ENCODE measurements at places on chromosomes 4 and X.

DNA sequence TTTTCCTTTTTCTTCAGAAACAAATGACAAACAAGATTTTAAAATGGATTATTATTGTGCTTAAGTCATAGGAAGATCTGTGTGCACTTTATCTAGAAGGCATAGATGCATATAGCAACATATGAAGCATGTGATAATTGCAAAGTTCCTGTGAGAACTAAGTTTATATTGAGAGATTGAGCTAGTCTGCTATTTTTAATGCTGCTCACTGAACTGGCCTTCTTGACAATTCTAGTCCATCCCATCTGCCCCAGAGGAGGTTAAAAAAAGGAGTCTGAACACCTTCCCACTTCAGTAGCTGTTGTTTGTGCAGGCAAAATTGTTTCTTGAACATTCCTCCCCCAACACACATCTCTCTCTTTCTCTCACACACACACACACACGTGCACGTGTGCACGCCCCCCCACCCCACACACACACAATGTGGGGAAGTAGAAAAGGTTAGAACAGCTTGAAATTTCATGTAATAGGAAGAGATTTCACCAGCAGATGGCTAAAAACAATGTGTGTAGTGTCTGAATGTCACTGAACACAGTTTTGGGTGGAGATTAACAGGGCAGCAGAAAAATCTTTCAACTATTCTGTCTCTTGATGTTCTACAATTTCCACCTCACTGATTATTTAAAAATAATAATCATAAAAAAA, 108.0 kb downstream of the GPM6A start:
- no peak for DNase-seq

GRCh38 chr4:173289353-173289727, 44.8 kb downstream of the HMGB2 start:
- DNase-seq, result peak; percentile 69

GRCh38 chr4:77113069-77113468, 37.3 kb upstream of the CCNI start:
- DNase-seq, result no peak

GRCh38 chr4:575281-576141, 584 bp downstream of the TMEM271 start:
- DNase-seq, result no peak

- DNase-seq, result no peak
These were observed 1.1 kb downstream of the CFAP299 start for GRCh38 chr4:80336582-80336981.

GRCh38 chr4:7206385-7206784, 14.0 kb downstream of the SORCS2 start:
- no peak for DNase-seq

- no peak for DNase-seq
These were observed 233.2 kb downstream of the ARHGAP10 start for GRCh38 chr4:147965056-147965455.

GRCh38 chr4:75995727-75996126, 5.0 kb upstream of the SDAD1 start:
- peak; percentile 17 for DNase-seq

DNA sequence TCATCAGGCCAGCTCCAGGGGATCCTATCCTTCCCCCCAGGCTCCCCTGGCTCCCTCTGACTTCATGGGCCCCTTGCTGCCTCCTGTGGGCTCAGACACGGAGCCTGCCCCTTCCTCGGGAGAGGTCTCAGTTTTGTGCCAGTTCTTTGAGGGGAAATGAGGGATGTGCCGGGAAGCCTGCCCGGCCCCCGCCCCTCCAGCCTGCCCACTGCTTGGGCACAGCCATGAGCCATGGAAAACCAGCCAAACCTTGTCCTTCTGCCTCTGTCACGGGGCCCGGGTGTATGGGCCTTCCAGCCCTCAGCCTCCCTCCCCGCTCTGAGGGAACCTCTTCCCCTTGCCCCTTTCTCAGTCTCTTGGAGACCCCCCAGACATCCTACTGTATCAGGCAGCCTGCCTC, 6.8 kb downstream of the BGN start:
- DNase-seq, result no peak

GRCh38 chrX:40688929-40689328, 41.6 kb upstream of the CXorf38 start:
- no peak for DNase-seq

DNA sequence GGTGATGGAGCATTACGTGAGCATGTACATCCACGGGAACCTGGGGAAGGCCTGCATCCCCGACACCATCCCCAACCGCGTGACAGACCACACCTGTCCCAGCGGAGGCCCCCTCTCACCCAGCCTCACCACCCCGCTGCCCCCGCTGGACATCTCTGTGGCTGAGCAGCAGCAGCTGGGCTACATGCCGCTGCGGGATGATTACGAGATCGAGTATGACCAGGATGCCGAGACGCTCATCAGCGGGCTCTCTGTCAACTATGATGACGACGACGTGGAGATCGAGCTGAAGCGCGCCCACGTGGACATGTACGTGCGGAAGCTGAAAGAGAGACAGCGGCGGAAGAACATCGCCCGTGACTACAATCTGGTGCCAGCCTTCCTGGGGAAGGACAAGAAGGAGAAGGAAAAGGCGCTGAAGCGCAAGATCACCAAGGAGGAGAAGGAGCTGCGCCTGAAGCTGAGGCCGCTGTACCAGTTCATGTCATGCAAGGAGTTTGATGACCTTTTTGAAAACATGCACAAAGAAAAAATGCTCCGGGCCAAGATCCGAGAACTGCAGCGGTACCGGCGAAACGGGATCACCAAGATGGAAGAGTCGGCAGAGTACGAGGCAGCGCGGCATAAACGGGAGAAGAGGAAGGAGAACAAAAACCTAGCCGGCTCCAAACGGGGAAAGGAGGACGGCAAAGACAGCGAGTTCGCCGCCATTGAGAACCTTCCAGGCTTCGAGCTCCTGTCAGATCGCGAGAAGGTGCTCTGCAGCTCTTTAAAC, 11.1 kb downstream of the TADA2B start:
- DNase-seq, result no peak

- DNase-seq, result no peak
These were observed 21.3 kb downstream of the ABCG2 start for GRCh38 chr4:88137112-88137511.

GRCh38 chr4:114727461-114727860, 128.9 kb downstream of the UGT8 start:
- no peak for DNase-seq

DNA sequence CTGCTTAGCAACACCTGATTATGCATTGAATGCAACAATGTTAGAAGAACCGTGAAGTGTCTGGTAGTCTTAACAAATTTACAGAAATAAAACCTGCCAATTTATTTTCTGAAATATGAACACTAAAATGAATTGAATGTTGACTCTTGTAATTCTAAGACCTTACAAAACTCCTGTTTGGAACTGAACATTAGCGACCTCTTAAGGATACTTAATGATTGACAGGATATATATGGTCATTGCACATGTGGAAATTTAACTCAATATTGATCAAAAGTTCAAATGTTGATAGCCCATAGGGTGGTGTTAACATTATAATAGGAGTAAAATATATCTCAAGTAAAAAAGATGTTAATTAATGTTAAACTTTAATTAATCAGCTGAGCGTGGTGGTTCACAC, 79.1 kb downstream of the TECRL start:
- no peak for DNase-seq

GRCh38 chr4:137470806-137471205, 61.5 kb downstream of the PCDH18 start:
- DNase-seq, result no peak

GRCh38 chr4:114941503-114941902, 171.9 kb downstream of the NDST4 start:
- DNase-seq, result no peak

DNA sequence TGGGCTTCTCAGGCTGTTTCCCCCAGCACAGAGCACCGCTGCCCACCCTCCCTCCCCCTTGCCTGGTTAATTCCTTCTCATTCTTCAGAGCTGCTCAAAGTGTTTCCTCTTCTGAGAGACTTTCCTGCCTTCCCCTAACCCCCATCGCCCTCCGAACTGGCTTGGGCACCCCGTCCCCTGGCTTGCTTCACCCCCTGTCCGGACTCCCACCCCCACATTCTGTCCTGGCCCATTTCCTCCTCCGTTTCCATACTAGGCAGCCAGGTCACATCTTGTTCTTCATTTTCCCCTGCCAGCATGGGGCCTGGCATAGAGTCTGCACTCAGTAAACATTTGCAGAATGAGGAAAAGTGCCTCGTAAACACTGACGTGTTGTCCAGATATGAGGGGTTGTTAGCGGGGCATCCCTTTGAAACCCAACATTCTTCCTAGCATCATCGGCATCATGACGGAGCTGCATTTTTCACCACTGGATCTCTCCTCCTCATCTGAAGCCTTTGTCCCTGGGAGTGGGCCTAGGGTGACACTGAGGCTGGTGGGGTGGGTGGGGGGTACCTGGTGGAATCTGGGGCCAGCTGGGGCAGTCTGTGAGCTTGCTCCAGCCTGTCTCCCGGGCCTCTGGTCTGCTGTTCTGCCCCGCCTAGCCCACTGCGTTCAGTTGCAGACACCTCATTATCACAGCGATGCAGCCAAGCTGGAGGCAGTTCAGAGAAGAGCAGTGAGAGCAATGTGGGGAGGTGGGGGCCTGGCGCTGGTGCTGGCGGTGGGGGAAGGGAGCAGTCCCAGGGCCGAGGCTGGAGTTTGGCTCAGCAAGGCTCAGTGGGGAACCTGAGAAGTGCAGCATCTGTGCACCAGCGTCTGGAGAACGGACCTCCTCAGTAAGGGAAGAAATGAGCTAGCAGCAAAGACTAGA, 149.4 kb upstream of the PJA1 start:
- no peak for DNase-seq

GRCh38 chr4:139239127-139239772, 40.8 kb downstream of the MGARP start:
- DNase-seq, result peak; percentile 23

Measured in HL-60 (cell line).